ENCODE measurements at places on chromosomes 1 and 21. TPM values are rescaled to one million over a fixed set of nuclear protein-coding genes. Genes with fewer than 3 reads are reported as not detected.

GRCh38 chr1:98881901-98882300 is 122.8 kb downstream of the PLPPR5 start:
- DNase-seq: no peak

The FNDC10 gene
- total RNA-seq: 2.0 TPM

DNA sequence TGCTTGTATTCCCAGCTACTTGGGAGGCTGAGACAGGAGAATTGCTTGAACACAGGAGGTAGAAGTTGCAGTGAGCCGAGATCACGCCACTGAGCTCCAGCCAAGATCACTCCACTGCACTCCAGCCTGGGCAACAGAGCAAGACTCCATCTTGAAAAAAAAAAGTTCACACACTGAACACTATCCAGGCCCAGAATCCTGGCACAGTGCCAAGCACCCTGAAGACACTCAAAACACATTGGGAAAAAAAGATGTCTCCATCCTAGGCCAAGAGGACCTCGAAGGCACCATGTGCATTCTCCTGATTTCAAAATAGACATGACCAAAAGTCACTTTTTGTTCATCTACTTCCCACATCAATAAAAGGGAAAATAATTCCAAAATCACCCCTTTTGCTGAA is 38.7 kb downstream of the SLC9A1 start:
- DNase-seq: peak; percentile 71

The CTSE gene
- total RNA-seq: not detected

The PTGER3 gene
- total RNA-seq: 1.3 TPM

DNA sequence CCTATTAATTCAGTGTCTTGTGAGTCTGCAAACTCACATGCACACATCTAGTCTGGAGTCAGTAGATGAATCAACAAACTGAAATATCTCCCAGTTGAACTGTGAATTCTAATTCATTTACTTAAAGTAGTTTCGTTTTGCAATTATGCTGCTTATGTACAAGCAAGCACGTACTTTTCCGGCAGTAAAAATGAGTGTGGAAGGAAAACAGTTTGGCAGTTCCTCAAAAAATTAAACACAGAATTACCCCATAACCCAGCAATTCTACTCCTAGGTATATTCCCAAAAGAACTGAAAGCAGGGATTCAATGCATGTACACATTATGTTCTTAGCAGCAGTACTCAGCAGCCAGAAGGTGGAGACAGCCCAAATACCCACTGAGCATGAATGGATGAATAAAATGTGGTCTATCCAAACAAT is 49.3 kb downstream of the GNB1 start:
- DNase-seq: no peak

GRCh38 chr1:18681423-18681835 is 50.8 kb downstream of the PAX7 start:
- no peak for DNase-seq

The RAP1GAP gene
- 3.7 TPM for total RNA-seq

DNA sequence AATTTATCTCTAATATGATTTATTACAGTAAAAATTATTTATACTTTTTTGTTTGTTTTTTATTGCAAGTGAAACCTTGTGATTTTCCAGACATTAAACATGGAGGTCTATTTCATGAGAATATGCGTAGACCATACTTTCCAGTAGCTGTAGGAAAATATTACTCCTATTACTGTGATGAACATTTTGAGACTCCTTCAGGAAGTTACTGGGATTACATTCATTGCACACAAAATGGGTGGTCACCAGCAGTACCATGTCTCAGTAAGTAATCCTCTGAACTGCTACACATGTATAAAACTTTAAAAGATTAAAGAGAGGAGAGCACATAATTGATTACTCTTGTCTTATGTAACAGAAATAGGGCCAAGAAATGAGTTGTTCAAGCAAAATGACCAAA is 4.5 kb downstream of the CFHR3 start:
- no peak for DNase-seq

The OR2L5 gene
- not detected for total RNA-seq

- peak; percentile 44 for DNase-seq
These were observed 25.7 kb downstream of the MIA3 start for GRCh38 chr1:222643606-222643937.

- DNase-seq: no peak
These were observed 253.7 kb downstream of the PDE4B start for GRCh38 chr1:66046415-66046814.

DNA sequence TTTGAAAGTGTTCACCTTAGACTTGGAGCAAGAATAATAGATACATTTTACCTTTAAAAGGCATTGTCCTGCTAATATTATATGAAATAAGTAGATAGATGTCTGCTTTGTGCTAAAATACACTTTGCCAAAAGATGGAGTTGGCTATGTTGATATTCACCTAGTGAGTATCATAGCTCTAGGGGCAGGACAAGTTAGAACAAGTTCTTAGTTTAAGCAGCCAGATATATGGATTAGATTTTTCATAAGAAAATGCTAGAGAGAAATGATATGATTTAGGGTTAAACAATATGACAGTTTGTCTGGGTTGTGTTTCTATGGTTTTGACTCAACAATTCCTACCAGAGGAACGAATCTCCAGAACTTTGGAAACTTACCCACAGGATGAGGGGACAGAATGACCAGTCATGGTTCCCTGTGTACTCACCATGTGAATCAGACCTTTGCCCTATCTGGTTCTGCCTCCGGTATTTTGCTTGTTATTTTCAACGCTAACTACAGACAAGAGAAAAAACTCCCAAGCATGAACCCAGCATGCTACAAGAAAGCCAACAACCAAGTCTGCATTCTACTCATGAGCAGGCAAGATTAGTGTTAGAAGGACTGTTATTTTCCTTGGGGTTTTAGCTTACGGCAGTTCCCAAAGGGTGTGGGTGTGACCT is 1.7 kb downstream of the F5 start:
- no peak for DNase-seq

The UMODL1 gene
- total RNA-seq: 0.05 TPM
